Bronchial epithelial cell (primary cell): ENCODE measurements at places on chromosomes 4 and X. TPM values are rescaled to one million over a fixed set of nuclear protein-coding genes. Genes with fewer than 3 reads are reported as not detected.

HMGN5 gene
- total RNA-seq: 0.38 and 0.53 TPM in 2 replicates

DNA sequence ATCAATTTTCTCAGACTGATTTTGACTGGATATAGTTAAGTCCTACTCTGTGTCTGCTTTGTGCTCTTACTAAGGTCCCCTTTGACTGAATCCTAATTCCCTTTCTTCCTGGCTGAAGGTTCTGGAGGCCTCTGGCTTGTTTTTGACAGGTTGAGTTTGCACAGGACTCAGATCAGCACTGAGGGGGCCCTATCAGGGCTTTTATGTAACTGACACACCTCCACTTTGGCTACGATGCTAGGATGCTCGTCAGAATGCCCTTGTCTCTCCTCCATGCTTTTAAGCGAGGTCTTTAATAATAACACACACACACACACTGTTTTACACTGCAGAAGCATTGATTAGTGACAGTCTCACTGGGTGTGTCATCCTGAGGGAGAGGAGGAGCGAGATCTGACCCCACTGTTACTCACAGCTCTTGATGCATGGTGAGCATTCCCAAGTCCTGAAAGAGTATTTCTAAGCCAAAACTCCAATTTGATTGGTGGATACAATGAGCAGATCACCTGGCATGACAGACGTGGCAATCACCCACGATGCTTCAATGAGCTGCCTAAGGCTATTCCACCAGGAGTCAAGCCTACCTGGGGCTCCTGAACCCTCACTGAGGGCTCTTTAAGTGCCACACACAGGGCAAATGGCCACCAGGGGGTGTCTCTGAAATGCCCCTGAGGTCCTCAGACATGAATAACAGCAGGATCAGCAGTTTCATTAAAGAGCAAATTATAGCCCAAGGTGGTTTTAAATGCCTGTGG lies 130.4 kb upstream of the CPEB2 start:
- peak; percentile 89 for DNase-seq

GRCh38 chr4:158836002-158836369 lies 67.2 kb downstream of the FNIP2 start:
- no peak for DNase-seq

- DNase-seq: no peak
Measured at GRCh38 chr4:110372485-110372884, 103.5 kb upstream of the ENPEP start.

GRCh38 chrX:107726816-107727534 lies 48.6 kb downstream of the TSC22D3 start:
- DNase-seq: no peak
